T-helper 22 cell (primary cell): ENCODE measurements at places on chromosomes 5 and 9.

DNA sequence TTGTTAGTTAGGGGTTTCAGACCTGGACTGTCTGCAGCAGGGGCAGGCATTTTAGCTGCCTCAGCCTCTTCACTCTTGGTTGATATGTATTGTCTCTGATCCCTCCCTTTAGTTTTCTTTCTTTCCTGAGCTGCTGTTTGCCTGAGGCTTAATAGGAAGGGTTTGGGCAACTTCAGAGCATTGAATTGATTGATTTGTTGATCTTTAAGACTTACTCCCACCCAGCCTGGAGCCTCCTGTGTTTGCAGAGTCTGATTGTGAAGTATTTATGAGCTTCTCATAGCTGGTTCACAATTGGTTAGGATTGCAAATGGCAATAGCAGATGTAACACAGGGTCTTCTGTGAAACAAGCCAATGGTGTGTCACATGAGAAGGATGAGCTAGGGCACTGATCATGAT is 671.8 kb upstream of the SEMA6A start:
- DNase-seq = no peak

- DNase-seq = no peak
Measured at GRCh38 chr5:159911349-159911748, 4.9 kb upstream of the ADRA1B start.

DNA sequence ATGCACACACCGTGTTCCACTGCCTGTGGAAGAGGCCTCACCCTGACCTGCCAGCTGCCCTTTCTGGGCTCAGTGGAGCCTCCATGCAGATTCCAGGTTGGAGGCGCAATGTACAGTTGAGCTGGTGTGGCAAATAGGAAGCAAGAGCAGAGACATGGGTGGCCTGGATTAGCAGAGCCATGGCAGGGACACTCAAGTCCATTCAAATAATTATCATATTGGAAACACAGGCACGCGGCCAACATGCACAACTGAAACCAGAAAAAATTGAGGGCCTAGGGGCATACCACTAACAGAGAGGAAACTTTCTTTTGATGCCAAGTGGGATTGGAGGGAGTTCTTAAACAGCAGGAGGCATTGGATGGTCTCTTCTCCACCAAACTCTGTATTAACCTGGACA is 35.8 kb downstream of the OTULINL start:
- no peak for DNase-seq

DNA sequence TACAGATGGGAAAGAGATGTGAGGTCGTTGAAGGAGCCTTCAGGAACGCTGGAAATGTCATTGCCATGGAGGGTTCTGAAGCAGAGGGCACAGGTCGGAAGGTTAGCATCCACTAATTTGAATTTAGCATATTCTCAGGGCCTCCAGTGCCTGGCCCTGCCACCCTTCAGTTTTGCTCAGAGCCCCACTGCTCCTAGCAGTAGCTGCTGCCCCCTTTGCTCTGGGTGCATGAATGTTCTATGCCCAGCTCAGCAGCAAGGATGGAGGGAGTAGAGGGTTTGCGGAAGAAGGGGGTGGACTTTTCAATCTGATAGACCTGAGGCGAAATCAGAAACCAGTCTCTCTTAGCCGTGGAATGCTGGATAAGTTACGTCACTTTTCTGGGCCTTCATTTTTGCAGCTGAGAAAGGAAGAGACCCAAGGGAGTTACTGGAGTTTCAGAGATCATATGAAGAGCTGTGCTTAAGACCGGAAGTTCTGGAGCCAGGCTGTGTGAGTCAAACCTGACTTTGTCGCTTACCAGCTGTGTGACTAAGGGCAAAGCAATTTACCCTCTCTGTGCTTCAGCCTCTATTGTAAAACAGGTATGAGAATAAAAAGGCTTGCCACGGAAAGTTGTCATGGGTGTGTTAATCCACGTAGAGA is 133.2 kb upstream of the PANK3 start:
- no peak for DNase-seq

- DNase-seq = no peak
Measured at GRCh38 chr5:50699737-50700136, 33.3 kb downstream of the PARP8 start.
